Hypothalamus (tissue), 51 donors: ENCODE measurements at places on chromosomes 7 and 10.

GRCh38 chr10:113161066-113161465, 211.0 kb downstream of the TCF7L2 start:
- no peak for DNase-seq

GRCh38 chr10:29857843-29858701, 201.3 kb downstream of the JCAD start:
- no peak for DNase-seq

DNA sequence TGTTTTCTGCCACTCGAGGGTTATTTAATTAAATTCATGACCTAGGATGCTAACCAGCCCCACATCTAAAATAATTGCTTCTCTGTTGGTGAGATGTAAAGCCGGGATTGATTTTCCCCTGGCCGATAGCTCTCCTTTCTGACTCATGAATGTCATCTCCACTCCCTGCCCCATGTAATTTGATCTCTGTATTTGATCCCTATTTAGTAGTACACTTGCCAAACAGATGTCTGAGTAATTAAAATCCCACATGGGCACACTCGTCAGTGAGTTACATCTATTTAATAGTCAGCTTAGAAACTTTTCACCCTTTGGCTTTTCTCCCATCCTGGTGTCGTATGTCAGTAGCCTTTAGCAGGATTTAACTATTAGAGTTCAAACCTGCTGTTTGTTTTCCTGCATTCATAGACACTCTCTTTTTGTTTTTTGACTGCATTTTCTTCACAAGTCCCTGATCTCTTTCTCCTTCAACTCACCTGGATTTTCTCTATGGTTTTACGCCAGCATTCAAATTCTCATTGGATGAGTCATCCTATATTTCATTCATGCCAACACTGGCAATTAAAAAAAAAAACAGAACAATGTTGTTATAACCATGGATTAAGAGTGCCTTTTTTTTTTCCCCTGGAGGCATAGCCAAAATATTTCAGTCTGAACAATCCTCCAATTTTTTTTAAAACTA, 82.7 kb downstream of the SPAG6 start:
- DNase-seq = no peak

GRCh38 chr7:93232673-93233018, 480 bp downstream of the VPS50 start:
- DNase-seq = no peak

DNA sequence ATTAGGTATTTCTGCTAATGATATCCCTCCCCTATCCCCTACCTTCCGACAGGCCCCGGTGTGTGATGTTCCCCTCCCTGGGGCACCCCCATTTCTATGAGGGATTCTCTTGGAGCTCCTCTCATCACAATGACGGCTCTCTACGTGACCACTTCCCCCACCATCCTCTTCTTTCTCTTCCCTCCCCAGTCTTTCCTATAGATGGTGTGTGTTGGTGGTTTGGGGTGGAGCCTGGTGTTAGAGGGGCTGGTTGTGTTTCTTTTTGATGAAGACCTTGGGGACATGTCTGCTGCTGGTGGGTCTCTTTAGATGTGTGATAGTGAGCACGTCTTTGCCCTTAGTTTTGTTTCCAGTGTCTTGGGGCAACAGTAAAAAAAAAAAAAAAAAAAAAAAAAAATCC, 28.6 kb downstream of the RPS24 start:
- DNase-seq = no peak

GRCh38 chr7:135678612-135679575, 16.6 kb downstream of the STMP1 start:
- DNase-seq = no peak

DNA sequence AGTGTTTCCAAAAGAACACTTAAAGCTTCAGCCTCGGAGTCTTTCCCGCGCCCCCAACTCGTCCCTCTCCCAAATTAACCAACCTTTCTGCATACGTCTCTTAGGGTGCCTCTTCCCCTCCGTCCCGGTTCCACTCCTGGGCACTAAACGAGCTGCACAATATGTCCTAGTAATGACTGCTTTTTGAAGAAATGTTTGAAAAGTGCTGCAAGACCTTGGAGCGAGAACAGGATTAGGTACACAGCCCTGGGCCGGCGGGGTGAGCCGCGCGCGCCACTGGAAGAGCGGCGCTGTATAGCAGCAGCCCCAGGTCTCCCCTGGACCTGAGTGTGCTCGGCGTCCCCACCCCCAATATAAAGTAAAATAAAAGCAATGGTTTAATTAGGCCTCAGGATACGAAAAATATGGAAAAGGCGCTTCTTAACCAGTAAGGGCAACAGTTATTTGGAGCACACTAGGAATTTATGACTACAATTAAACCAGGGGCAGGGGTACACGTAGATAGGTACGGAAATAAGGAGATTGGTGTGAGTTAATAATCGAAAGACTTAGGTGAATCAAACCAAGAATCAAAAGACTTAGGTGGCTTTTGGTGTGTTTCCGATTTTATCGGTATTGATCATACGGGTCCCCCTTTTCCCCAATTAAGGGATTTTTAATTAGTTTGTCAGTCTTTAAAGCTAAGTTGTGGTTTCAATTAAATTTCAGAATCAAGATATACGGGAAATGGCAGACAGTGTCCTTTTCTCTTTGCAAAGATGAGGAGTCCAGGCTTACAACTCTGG, 1.9 kb downstream of the TET1 start:
- no peak for DNase-seq

DNA sequence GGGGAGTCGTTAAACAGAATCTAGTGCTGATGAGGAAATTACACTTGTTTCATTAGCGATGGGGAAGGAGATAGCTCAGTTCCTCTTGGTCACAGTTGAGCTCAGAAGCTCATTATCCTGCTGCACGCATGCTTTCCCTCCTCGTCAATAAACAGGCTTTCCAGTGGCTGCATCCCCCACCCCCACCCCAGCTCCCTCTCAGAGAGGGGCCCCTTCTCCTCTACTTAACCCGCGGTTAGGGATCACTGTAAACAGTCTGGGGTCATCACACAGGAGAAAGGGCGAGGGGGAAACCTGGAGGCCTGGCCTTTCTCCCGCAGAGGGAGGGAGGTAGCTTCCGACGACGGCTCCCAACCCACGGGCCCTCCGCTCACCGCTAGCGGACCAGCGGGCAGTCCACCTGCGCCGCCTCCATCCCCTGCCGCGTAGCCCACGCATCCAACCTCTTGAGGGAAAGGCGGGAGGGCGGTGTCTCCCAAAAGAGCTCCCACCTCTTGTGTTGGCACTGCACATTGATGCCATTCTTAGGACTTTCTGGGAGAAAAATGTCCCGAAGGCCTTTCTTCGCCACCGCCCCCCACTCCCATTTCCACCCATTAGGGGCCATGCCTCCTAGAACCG, 80.8 kb downstream of the PAX2 start:
- DNase-seq = no peak

DNA sequence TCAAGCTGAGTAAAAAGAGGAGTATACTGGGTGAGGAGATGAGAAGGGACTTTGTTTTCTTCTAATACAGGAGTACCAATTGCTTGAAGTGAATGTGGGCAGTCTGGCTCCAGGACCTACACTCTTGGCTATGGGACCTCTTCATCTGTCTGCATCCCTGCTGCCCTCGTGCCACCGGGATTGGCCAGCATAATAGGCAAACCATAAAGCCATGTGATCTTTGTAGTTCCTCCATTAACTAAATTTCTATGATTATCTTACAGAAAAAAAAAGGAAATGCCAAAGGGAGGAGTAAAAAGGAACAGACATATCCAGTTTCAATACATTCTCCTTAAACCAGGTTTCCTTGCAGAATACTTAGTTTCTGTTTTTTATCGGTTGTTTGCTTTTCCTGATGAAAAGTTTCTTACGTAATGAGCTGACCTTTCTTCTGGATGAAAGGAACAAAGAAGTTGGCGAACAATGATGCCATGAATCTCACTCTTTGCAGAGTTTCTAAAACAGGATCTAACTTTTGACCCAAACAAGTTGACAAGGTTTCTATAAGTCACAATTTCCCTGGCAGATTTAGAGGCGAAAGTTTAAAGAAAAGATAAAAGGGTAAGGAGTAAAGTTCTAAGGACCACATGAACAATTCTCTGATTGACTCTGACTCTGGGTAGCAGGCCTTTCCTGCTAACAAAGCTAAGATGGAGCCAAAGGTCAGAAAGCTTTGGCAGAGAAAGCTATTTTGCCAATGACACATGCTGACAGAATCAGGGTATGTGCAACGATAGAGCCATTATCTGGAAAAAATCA, 54.1 kb downstream of the LAMB1 start:
- no peak for DNase-seq
